ENCODE measurements at places on chromosomes 2 and 18. TPM values are rescaled to one million over a fixed set of nuclear protein-coding genes. Genes with fewer than 3 reads are reported as not detected.
A peak's percentile ranks its signal among the peaks of the same experiment; 100 is the strongest.

DNA sequence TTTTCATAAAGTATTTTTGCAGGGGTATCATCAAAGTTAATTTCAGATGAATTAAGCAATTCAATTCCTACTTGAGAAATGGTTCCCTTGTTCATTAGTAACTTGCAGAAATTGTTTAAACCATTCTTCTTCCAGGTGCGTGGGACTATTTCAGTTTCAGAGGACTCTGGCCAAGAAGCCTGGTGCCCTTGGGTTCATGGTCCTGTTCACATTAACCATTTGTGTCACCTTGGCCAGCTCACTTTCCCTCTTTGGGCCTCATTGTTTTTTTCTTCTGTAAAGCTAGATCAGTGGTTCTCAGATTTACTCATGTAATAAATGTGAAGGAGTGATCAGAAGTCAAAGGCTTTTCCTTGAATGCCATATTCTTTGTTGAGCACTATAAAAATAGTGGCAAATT, 112.4 kb upstream of the BZW1 start:
- no peak for DNase-seq

Gene HTR2B
- total RNA-seq, result not detected

- no peak for DNase-seq
These were observed 172.3 kb downstream of the INO80D start for GRCh38 chr2:205913668-205914067.

Gene DUSP19
- total RNA-seq, result 3.1 TPM

DNA sequence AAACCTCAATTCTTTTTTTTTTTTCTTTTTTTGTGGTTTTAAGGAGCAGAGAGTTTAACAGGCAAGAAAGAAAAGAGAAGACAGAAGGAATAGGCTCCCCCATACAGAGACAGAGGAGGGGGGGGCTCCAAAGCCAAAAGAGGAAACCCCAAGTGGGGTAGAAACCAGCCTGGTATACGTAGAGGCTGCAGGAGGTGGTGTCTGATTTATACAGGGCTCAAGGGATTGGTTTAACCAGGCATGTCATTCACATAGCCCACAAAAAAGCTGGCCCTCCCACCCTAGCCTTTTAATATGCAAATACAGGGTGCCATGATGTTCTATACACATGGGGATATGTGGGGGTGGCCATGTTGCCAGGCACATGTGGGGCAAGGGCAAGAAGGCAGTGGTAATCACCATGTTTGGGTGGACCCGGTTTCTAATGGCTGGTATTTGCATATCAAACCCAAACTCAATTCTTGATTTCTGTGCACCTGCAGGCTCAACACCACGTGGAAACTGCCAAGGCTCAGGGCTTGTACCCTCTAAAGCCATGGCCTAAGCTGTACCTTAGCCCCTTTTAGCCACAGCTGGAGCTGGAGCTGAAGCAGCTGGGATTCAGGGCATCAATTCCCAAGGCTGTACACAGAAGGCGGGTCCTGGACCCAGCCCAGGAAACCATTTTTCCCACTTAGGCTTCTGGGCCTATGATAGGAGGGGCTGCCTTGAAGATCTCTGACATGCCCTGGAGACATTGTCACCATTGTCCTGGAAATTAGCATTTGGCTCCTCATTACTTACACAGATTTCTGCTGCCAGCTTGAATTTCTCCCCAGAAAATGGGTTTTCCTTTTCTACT, 170.3 kb downstream of the MAIP1 start:
- DNase-seq, result no peak

Gene REG1B
- total RNA-seq, result not detected

Gene CTLA4
- total RNA-seq, result not detected

GRCh38 chr2:47599171-47599570, 183.8 kb upstream of the MSH6 start:
- DNase-seq, result no peak

GRCh38 chr2:230162981-230163380, 56.8 kb downstream of the SP110 start:
- DNase-seq, result no peak

Gene L3MBTL4
- 0.58 TPM for total RNA-seq

DNA sequence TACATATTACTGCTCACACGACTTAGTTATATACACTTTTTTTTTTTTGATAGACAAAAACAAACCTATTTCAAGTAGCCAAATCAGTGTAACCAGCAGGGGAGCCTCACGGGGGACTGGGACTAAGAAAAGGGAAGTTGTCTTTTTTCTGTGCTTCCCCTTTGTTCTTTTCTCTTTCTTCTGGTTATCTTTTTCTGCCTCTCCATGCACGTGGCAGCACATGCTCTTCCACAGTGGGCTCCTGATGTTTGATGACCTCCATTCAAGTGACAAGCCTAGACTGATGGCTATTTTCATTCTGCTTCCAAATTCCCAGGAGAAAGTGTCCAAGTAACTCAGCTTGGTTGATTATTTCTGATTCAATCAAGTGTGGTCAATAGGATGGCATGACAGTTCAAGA, 98.2 kb upstream of the STK39 start:
- no peak for DNase-seq

Gene SERPINB12
- total RNA-seq, result not detected

GRCh38 chr2:71336802-71337201, 5.2 kb downstream of the ZNF638 start:
- peak; percentile 48 for DNase-seq

Gene SPR
- total RNA-seq, result 23.6 TPM

- no peak for DNase-seq
These were observed 2.4 kb downstream of the EN1 start for GRCh38 chr2:118845005-118845521.

Gene ANKZF1
- 43.8 TPM for total RNA-seq

Gene ARHGAP25
- 0.30 TPM for total RNA-seq

DNA sequence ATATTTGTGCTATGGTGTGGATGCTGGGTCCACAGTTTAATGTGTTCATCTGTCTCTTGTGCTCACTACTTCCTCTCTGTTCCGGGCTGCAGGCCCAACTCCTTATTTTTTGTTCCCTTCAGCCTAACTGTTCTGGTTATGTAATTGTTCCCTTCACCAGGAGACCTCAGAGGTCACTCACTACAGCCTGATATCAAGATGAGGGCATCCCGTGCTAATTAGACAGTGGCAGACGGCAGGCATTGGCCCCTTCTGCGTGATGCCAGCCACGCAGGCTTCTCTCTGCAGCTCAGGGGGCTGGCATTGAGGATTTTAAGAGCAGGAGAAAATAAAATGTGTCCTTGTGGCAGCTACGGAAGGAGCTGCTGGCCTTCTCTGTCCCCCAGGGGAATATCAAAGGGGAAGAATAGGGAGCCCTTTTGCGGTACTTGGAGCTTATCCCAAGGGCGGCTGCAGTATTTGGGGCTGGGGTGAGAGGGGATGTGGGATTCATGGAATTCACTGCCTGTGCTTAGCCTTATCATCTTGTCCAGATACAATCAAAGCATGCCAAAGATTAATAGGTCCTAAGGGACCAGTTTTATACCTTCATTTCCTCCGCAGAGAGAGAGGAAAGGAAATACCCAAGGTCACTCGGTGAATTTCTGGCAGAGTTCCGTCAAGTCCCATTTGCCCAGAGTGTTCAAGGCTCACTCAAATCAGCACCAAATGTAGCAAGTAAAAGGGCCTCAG, 53.3 kb upstream of the TRIB2 start:
- no peak for DNase-seq

Gene SKOR2
- total RNA-seq, result not detected

DNA sequence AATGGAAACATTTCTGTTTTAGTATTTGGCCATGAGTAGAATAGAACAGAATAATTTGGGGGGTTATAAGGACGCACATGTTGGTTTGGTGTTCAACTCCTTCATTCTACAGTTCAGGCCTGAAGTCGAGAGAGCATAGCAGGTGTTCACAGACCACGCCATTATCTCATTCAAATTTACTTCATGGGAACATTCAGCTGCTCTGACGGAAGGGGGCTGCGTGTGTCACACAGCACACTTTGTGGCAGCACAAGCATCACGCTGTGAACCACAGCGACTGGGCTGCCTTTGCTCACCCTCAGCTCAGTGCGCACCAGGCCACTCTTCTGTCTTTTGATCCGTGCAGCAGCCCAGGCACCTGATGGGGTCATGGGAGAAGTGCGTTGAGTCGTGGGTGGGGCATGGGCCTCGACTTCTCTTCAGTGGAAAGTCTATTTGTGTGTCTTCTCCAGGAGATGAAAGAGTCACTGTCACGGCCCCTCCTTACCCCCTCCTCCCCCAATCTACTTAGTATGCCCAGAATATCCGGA, 348.6 kb upstream of the SALL3 start:
- DNase-seq, result no peak

Gene SERPINB13
- not detected for total RNA-seq
